Stimulated activated CD8-positive, alpha-beta memory T cell treated with anti-CD3 and anti-CD28 coated beads, Interleukin-4, amount 100 ng/mL, for 1 hour (primary cell): ENCODE measurements at places on chromosomes 6 and 20.

GRCh38 chr6:108541843-108542759 is 18.6 kb upstream of the FOXO3 start:
- DNase-seq: no peak

DNA sequence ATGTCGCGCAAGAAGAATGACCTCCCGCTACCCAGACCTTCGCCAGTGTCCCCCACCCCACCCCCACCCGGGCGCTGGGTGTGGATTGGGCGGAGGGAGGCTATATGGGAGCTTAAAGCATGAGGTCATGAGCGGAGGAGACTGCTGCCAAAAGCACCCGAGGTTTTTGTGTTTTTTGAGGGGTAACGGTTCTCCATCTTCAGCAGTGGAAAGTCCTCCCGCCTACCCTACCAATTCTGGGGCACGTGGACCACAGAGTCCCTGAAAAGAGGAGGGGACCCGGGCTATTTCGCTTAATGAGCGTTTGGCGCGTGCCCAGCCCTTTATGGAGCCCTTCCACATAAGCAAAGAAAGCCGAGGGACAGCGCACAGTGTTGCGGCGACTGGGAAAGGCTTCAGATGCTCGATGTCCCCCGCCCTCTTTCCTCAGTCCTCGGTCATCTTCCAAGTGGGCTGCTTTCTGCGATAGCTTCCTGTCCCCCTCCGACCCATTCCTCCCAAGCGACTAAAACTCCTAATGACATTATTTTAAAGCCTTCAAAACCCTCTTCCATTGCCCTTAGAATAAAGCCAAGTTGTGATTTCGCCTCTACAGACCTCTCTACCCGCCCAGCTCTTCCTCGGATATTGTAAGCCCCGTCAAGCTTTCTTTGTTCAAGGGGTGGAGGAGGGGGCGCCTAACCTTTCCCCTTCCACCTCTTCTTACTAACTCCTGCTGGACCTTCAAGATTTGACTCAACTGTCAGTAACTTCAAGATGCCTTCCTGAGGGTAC is 2.1 kb upstream of the TRERF1 start:
- no peak for DNase-seq

DNA sequence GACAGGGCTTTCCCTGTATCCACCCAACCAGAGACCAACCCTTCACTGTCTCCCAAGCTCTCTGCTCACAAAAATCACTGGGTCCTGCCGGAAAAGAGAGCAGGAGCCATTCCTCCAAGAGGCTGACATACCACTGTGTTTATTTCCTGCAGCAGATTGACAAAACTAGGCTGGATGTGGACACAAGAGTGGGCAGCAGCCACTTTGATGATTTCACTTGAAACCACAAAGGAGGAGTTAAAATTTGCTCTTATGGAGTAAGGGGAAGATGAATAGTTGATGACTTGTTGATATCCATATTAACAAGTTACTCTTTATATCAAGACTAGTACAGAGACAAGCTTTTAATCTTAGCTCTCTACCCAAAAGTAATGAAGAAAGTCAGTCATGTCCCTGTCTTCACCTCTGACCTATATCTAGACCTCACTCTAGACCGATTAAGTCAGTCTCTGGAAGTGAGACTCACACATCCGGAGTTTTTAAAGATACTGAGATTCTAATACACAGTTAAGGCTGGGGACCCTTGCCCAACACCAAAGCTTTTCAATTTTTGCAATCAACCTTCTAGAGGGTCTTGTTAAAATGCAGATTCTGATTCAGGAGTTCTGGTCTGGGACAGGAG is 73.8 kb downstream of the SCML4 start:
- no peak for DNase-seq

DNA sequence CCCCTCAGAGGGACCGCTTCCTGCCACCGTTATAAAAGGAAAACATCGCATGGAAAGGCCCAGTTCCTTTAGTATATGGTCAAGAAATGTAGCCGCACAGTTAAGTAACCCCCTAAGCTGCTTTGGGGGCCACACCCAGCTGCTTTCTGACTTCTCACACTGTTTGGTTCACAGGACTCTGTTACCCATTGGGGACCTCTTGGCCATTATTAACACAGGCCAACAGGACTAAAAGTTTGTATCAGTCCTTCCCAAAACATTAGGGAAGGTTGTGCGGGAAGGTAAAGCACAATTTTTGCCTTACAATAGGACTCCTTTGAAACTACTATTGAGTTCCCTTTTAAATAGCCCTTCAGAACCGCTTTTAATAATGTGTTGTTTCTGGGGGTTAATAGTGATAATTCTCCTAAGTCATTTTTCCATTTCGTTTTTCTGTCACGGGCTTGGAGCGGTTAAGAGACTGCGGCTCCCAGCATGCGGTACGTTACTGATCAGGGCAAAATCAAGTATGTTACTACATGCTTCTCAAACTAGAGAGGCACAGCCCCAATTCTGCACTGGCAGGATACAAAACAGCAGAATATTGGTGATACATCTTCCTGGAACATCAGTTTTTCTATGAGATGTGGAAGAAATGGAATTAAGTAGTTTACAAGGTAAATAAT is 668 bp upstream of the RPP40 start:
- no peak for DNase-seq

GRCh38 chr6:78781001-78781400 is 86.3 kb upstream of the IRAK1BP1 start:
- DNase-seq: no peak

GRCh38 chr6:154276810-154277628 is 79.6 kb downstream of the IPCEF1 start:
- no peak for DNase-seq

- DNase-seq: no peak
Observed at GRCh38 chr6:131519670-131520436, 53.2 kb upstream of the ARG1 start.

DNA sequence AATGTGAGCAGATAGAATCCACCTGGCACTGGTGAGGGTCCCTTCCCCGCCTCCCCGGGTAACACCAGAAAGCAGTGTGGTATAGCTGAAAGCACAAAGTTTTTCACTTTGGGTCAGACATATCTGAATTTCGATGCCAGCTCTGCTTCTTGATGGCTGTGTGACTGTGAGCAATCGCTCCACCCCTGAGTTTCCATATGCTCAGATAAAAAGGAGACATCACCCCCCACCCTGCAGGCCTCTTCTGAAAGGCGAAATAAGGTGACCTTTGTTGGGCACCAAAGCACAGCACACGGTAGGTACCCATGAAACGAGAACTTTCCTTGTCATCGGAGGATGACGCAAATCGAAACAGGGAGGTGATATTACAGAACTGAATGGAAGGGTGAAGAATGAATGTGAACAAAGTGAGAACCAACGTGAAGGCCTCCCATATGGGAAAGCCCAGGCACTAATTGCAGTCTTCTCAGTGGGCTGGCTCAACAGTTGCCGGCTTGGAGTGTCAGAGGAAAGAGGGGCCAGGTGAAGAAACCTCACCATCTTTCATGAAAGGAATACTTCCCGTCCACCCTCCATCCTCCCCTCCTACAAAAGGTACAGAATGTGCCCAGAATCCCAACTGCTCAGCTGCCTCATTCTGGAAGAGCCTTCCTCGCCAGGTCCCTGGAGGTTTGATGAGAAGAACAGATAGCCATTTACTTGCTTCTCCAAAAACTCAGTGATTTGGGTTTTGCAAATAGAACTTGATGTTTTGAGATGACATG is 61.8 kb downstream of the NFATC2 start:
- no peak for DNase-seq

DNA sequence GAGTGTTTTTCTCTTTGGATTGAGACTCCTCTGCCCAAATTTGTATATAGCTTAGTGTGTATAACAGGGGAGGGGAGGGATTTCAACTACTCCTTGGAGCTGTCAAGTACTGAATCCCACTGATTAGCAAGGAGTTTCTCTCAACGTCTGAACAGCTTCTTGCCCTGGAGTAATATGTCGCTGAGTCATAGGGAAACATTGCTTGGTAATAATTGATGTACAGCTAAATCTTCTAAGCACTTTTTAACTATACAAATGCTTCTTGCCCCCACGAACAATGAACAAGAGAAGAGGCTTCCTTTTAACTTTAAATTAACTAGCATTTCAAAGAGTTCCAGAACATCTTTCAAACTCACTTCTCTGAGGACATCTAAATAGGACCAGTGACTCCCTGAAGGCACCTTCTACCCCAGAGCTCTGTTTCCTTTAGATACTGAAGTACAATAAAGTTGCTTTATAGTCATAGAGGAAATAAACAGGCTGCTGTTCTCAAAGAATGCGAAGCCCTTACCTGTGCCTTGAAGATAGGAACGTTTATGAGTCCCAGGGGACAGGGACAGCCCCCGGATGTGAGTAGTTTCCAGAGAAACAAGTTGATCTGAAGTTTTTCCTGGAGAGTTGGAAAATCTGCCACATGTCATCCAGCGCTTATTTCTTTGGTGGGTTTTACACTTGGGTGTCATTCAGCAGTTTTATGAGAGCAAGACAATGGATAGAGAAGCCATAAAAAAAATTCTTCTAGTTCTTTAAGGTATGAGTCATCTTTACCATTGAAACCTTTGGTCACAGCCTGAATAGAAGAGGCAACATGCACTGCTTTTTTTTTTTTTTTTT is 462.5 kb upstream of the BTBD3 start:
- no peak for DNase-seq

GRCh38 chr6:158322400-158322723 is 10.1 kb downstream of the TULP4 start:
- no peak for DNase-seq

DNA sequence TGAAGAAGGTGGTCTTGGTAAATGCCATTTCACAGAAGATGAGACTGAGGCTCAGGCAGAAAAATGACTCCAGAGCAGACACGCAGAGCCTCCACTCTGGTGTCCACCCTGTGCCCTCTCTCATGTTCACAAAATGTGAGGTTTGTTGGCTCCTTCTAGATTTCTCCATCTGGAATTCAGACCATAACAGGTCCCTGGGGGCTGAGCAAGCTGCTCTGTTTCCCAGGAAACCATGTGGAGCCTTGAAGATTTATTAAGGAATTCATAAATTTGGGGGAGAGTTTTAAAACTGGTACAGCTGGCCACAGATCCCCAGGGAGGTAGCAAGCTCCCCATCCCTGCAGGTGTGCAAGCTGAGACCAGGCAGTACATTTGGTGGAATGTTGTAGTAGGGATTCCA is 38.8 kb upstream of the SIRPA start:
- no peak for DNase-seq

GRCh38 chr6:11975353-11975977 is 36.6 kb upstream of the HIVEP1 start:
- peak; percentile 6 for DNase-seq

- DNase-seq: peak; percentile 51
Observed at GRCh38 chr6:31403283-31404060, at the start of gene MICA. Gene MICA (plus strand): TSS chr6:31403595. CDS start chr6:31403633, 38 bp downstream.
